ENCODE measurements at places on chromosomes 6 and 20.

GRCh38 chr20:58449681-58450221, 60.7 kb downstream of the VAPB start:
- DNase-seq = no peak

DNA sequence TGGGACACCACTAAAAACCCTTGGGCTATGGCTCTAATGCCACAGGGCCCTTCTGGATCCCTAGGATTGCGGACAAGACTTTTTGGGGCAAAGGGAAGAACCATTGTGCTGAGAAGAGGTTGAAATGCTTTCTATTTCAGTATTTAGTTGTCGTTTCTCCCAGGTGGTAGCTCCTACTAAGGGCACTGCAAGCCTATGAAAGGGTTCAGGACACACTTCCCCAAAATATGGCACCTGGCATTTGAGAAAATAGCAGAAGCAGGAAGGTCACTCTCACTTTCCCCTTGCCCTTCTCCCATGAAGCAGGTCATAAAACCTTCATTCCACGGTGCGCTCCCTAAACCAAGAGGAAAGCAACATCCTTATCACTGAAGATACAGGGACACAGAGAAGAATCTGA, 125.4 kb upstream of the GPR6 start:
- no peak for DNase-seq

DNA sequence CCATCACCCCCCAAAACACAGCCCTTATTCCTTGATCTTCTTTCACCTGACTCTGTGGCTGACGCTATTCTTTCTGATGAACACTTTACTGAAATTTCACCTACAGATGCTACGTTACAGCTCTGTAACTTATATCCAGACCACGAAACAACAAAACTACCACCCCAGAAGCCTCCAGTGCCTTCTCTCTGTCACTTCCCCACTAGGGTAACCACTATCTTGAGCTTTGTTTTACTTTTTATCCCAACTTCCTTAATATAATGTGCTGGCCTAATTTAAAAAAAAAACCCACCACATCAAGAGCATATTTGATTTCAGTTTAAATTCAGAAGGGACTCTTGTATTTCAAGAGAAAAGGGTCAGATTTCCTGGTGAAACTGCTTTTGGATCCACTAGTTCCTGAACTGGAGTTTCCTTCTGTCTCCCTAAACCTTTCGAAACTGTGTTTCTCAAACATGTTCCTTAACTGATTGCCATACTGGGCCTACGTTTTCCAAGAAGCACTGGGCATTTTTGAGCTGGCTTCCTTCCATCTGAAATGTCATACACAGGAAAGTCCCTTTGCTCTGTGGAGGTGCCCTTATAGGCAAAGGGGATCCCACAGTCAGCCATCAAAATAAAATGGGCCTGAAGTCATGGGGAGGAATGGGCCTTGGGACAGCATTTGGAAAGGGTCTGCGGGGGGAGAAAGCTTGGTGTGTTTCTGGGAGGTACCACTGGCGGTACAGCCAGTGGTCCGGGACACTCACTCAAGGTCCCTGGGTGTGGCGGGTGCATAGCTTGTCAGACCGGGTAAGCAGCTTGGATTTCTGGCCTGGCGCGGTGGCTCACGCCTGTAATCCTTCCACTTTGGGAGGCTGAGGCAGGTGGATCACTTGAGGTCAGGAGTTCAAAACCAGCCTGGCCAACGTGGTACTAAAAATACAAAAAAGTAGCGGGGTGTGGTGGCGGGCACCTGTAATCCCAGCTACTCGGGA, 25.8 kb upstream of the RTF2 start:
- no peak for DNase-seq

- DNase-seq = peak; percentile 37
Observed at GRCh38 chr6:43804550-43805223, 34.7 kb downstream of the VEGFA start.

DNA sequence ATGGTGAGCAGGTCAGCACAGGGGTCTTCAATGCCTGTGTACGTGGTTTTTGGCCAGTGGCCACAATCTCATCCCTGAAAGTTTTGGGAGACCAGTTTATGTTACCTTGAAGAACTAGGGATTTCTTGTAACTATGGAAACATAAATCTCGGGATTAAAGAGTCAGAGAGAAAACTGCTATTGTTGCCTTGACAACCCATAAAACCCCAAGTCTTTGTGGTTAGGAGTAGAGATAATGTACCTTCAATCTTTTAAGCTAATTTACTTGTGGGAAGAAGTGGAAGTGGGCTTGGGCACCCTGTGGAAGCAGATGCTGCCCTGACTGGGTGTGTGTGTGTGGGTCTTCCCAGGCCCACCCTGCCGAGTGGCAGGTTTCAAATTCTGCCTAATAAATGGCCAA, 46.1 kb upstream of the ZNF831 start:
- DNase-seq = no peak

DNA sequence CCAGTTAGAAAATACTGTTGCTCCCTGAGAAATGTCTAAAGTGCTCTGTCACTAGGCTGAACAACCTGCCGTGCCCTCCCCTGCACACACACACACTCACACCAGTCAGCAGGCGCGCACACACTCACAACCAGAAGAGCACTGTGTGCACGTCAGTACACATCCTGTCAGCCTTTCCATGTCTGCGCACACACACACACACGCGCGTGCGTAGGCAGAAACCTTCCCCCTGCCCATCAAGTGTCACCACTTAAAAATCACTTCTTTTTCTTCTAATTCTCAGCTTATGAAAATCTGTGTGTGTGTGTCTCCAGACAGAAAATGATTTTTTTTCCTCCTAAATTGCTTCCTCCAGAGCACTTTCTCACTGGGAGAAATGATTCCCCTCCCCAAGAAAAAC, 100.3 kb downstream of the EDN3 start:
- no peak for DNase-seq

Data from SW480 (cell line).